Fibroblast of skin of right biceps (primary cell): ENCODE measurements at places on chromosomes 1 and 21.

- DNase-seq = no peak
Measured at GRCh38 chr1:67749263-67749843, 64.4 kb downstream of the GADD45A start.

DNA sequence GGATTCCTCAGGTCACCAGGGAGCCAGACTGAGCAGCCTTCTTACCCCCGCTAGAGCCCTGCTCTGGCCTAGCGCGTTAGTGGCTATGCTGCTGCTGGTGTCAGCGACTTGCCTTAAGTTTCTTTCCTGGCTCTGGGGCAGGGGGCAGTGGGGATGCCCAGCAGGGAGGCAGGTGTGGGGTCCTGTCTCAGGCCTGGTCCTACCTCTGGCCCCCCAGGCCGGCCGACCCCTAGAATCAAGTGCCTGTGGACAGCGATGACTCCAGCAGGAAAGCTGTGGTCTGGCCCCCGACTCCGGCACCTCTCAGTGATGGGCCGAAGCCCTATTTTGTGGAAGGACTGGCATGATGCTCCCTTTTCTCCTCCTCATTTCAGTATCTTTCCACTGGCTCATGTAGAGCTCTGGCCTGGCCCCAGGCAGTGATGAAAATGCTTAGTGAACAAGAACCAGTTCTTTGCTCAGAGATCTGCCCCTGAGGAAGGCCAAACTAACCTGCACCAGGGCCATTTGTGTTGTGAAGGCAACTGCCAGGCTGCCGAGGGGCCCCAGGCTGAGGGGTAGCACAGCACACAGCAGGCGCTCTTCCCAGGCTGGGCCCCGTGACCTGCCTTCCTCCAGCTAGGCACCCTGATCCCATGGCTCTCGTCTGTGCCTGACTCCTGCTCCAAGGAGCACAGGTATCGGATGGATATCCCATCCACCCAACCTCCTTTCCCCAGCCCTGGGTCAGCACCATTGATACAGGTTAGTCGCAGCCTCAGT is 23.7 kb downstream of the MRPL37 start:
- no peak for DNase-seq

GRCh38 chr21:31398574-31398973 is 54.5 kb upstream of the TIAM1 start:
- no peak for DNase-seq

- no peak for DNase-seq
Measured at GRCh38 chr1:84390226-84390625, 8.1 kb upstream of the DNASE2B start.

GRCh38 chr1:55716610-55717009 is 501.4 kb upstream of the USP24 start:
- DNase-seq = peak; percentile 87

DNA sequence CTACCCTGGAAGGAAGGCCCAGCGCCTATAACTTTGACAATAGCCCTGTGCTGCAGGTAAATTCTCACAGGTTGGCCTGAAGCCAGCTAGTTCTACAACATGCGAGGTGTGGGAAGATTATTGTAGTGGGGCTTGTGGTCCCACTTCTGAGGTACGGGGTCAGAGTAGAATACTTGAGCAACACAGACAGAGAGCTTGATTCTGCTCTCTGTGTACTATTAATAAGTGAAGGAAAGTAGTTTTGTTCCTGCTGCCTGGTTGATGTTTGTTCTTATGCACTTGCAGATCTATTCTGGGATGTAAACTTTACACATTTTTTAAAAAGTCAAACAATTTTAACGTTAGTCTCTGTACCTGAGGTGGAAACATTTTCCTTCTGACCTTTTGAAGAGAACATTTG is 80.4 kb downstream of the LAMC1 start:
- no peak for DNase-seq
